Mucosa of gallbladder (tissue), 1 donor: ENCODE measurements at places on chromosomes 1 and 21. TPM values are rescaled to one million over a fixed set of nuclear protein-coding genes. Genes with fewer than 3 reads are reported as not detected.

The FNDC10 gene
- total RNA-seq, result 4.6 TPM

The OR2T29 gene
- total RNA-seq, result not detected

The AKNAD1 gene
- total RNA-seq, result 0.37 TPM

The MATN1 gene
- 0.12 TPM for total RNA-seq

The NUP210L gene
- total RNA-seq, result 0.06 TPM

The CFAP107 gene
- total RNA-seq, result not detected

The RAB25 gene
- total RNA-seq, result 103 TPM

The RIPK4 gene
- total RNA-seq, result 56.6 TPM

The USP48 gene
- 62.9 TPM for total RNA-seq

The HHAT gene
- total RNA-seq, result 14.4 TPM

The PTPN14 gene
- 46.2 TPM for total RNA-seq

The CYP2J2 gene
- total RNA-seq, result 14.6 TPM

The RTCA gene
- total RNA-seq, result 38.1 TPM

The SELE gene
- total RNA-seq, result 0.95 TPM

The NBL1 gene
- 154 TPM for total RNA-seq

The FMO2 gene
- 3.5 TPM for total RNA-seq

The CSTB gene
- 68.2 TPM for total RNA-seq

The LRRIQ3 gene
- total RNA-seq, result 0.95 TPM

The TMOD4 gene
- total RNA-seq, result 0.78 TPM

The ECE1 gene
- total RNA-seq, result 140 TPM

The ANXA9 gene
- total RNA-seq, result 25.1 TPM

The PDC gene
- not detected for total RNA-seq
